ENCODE measurements at places on chromosomes 11 and 22.

- DNase-seq: no peak
Measured at GRCh38 chr11:46270684-46271083, 6.8 kb upstream of the CREB3L1 start.

DNA sequence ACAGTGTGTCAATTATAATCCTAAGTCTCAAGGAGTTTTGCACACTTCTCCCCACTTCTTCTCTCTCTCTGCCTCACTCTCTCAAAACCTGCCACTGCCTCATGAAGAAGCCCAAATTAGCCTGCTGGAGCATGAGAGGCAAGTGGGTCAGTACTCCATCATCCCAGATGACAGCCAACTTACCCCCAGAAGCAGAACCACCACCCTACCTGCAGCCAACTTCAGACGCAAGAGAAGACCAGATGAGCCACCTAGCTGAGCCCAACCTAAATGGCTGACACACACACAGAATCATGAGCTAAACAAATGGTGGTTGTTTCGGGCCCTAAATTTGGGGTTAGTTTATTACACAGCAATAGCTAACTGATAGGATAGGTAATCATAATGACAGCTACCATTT, 61.2 kb downstream of the CD82 start:
- no peak for DNase-seq

DNA sequence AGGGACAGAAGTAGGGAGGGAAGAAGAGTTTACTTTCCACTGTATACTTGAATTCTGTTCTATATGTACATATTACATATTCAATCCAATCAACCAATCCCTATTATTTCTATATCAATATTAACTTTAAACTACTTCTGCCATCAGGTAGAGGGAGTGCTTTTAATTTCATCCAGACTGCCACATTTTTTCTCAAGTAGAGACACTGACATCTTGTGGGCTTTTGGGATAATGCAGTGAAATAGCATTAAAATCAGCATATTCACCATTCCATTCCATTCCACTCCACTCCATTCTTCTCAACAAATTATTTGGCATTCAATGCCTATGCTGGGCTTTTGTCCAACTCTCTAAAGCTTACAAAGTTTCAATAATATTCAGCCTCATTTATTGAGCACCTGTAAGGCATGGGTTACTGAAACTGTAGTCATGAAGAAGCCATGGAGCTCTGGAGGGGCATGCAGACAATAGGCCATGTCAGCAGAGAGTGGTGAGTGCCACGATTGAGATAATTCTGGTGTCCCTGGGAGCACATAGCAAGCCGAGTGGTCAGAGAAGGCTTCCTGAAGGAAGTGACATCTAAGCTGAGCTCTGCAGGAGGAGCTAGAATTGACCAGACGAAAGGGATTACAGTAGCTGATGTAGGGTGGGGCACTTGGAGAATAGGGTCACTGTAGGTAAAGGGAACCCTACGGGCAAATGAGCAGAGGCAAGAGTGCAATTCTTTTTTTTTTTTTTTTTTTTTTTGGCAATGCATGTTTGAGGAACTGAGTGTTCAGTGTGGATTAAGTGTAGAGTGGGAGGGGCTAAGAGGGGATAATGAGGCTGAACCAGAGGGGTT, 12.8 kb upstream of the CLPB start:
- DNase-seq: no peak

DNA sequence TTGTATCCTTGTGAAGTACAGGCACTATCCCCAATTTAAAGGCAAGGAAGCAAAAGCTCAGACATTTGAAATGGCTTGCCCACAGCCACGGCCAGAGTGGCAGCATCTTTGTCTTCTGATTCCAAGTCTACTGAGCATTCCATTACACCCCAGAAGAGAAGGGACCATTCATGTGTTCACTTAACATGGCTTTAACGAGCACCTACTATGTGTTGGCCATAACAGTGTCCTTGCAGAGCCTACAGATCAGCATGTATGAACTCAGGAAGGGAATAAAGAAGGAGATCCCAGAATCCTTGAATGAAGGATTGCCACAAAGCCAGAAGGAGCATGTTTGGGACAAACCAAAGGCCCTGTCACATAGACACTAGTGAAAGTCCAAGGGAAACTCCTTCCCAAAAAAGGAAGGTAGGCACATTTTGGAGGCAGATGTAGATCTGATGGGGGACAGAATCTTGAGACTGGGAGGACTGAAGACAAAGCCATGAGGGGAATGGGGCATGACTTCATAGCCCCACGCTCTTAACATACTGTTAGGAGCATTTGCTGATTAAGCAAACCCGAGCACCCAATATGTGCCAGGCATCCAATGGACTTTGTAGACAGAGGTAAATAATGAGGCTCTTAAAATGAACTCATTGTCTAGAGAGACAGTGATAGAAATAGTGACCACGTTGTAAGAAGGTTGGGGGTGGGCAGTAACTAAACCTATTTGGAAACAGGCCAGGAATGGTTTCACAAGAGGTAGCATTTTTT, 54.9 kb downstream of the P4HA3 start:
- no peak for DNase-seq

GRCh38 chr11:11046781-11047180, 188.9 kb upstream of the ZBED5 start:
- DNase-seq: no peak

DNA sequence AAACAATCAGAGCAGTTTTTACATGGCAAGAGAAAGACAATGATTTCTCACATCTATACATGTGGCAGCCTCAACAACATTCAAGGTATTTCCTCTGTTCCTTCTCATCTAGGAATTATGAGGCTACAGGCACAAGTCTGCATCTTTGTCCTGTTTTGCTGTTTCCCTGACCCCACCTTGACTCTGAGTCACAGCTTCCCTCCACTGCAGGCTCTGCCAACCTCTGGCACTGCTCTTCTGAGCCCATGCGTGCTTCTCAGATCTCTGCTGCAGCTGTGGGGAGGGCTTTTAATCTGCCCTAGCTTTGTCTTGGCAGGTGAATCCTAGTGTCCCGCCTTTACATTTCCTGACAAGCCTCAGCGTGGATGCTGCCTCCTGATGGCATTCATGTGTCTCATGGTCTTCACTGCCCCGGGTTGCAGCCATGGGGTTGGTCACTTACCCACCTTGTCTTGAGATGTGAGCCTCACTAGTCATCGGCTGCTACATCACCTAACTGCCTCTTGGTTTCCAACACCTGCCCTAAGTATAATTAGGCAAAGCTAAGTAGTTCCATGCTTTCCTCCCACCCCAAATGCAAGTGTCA, 578.5 kb downstream of the TBC1D22A start:
- no peak for DNase-seq

DNA sequence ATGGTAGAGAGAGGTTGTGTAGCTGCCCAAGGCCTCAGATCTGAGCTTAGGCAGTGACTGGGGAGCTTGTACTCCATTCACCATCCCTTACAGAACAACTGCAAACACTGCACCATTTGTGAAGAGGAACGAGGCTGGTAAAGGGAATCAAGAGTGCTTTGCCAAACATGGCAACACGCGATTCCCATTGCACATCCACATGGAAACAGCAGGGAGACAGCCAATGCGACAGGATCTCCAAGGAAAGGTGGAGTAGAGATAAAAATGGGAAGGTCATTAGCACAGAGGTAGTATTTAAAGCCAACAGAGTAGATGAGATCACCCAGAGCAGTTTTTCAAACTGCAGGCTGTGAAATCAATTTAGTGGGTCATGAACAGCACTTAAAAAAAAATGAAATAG, 42.0 kb downstream of the TCF20 start:
- DNase-seq: no peak

- DNase-seq: no peak
Measured at GRCh38 chr11:81725701-81726100, 1008.0 kb downstream of the FAM181B start.

- peak; percentile 71 for DNase-seq
Measured at GRCh38 chr22:41403532-41404318, 22.0 kb downstream of the TEF start.

GRCh38 chr11:86910592-86910991, 44.6 kb downstream of the FZD4 start:
- DNase-seq: no peak

- DNase-seq: no peak
Measured at GRCh38 chr11:36818410-36818809, 220.4 kb upstream of the RAG2 start.

GRCh38 chr22:30348809-30349208, 7.9 kb downstream of the SF3A1 start:
- DNase-seq: no peak

DNA sequence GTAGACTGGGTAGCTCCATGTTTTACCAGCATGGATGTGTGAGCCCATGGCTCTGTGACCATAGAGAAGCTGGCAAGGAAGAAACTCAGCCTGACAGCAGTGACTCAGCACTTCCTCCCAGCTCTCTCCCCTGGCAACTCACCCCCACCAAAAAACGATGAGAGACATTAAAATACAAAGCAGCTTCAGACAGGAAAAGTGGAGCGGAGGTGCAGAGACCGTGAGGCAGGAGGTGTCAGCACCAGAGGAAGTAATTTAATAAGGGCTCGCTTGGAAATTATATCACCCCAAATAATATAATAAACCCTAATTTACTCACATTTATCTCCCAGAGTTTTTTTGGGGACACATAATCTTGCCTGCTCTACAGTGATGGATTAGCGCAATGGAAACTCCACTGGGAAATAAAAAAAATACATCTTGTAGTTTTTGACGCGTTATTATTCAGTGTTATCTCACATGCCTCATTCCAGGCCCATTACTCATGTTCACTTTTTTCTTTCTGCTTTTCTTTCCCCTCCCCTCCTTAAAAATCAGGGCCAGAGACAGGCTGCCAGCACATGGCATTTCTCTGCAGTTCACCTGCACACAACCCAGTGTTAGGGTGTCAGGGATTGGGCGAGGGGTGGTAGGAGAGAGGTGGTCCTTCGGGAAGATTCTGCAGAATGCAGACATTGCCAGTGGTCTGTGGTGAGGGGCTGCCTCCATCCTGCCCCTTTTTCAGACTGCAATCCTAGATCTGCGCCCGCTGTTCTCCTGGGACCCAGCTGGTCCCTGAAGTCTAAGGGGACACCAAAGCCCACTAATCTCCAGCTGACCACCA, 170.8 kb downstream of the BUD13 start:
- no peak for DNase-seq

DNA sequence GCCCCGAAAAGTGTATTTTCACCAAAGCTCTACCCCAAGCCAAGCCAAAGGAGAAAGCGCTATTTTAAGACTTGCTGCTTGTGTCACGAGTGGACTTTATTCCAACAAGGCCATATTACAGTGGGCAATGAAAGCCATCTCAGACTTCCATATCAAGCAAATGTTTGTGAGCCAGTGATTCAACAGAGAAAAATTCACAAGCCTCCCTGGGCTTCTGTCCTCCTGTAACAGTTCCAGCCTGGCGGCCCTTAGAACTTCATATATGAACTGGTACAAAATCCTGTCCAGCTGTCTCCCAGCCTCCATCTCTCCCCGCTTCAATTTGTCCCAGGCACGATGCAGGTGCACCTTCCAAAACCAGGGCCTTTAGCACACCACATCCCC, 11.2 kb downstream of the LARGE1 start:
- no peak for DNase-seq

DNA sequence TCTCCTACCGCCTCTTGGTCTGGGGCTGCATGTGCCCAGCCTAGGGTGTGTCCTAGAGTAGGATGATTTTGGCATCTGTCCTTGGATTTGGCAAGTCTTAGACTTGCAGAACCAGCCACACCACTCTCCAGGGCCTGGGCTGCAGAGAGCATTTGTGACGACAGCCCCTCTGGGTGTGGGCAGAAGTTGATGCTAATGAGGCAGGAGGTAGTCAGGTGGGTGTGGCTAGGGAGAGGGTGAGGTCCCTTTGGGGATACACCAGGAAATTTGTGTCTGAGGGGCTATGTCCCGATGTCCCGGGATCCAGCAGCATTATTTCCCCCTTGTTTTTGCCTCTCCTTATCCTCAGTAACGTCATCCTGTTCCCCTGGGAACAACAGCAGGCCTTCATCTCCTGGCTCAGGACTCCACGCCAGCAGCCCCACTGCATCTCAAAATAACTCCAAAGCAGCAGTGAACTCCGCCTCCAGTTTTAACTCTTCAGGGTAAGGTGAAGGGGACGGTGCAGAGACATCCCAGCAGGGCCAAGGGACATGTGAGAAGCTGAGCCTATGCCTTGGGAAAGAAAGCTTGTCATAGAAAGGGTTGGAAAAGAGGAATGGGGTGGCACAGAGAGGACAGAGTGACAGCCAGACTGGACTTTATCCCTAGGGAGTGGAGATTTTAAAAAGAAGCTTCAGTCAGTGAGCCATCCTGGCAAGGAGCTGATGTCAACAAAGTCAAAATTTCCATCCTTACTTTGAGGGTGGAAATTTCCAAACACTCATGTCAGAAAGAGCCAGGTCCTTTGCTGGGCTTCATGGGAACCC, 8.0 kb upstream of the TLCD5 start:
- no peak for DNase-seq

- no peak for DNase-seq
Measured at GRCh38 chr11:72681226-72682153, 7.3 kb upstream of the PDE2A start.

- no peak for DNase-seq
Measured at GRCh38 chr22:50476868-50477267, 2.0 kb upstream of the SBF1 start.

GRCh38 chr11:8604078-8604723, 10.2 kb upstream of the STK33 start:
- no peak for DNase-seq

- DNase-seq: no peak
Measured at GRCh38 chr11:129210831-129211181, 18.7 kb upstream of the ARHGAP32 start.

- no peak for DNase-seq
Measured at GRCh38 chr22:39932918-39933649, 27.1 kb upstream of the TMA7B start.

DNA sequence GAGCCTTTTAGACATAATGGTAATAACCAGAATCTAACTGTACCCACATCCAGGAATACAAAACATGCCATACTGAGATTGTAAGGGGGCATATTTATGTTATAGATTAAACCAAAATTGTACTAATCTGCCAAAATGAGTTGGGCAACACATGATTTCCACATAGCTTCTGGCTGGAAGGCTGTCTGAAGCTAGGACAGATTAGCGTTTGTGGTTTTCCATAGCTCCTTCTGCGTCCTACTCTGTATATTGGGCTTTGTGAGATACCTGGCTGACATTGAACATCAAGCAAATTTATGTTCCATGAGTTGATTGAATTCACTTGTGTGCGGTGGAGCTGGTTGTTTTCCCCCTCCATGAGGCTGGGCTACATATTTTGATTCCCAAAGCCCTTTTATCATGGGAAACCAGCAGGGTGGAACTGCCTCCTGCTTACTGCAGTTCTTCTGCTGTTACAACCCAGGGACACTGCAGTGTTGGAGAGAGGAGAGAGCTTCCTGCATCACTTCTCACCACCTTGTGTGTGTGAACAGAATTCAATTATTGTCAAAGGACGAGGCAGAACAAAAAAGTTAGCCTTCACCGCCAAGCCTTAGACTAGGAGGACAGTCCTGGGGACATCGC, 114.9 kb downstream of the C11orf91 start:
- DNase-seq: no peak

DNA sequence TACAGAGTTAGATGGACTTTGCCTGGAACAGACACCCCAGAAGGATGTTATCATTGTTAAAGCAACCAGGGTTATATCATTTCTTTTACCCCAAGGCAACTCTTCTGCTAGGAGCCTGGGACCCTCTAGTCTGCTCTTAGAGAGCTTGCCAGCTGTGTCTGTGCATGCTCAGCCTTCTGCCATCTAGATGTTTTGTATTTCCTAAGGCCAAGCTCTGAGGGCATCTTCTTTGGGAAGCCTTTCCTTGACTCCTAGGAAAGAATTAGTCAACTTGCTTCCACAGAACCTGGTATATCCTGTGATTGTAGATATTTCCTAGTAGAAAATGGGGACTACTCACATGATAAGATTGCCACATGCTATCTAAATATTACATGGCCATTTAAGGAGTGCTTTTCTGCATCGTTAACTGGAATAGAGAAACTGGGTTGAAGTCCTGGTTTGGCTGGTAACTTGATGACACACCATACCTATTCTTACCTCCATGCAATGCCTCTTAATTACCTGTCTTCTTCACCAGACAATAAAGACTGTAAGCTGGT, 87.6 kb downstream of the STIM1 start:
- DNase-seq: no peak
